Sciatic nerve (tissue), 2 donors: ENCODE measurements at places on chromosomes 13 and 19.

GRCh38 chr19:405121-405965 is 3.6 kb downstream of the C2CD4C start:
- DNase-seq = peak; percentile 36

DNA sequence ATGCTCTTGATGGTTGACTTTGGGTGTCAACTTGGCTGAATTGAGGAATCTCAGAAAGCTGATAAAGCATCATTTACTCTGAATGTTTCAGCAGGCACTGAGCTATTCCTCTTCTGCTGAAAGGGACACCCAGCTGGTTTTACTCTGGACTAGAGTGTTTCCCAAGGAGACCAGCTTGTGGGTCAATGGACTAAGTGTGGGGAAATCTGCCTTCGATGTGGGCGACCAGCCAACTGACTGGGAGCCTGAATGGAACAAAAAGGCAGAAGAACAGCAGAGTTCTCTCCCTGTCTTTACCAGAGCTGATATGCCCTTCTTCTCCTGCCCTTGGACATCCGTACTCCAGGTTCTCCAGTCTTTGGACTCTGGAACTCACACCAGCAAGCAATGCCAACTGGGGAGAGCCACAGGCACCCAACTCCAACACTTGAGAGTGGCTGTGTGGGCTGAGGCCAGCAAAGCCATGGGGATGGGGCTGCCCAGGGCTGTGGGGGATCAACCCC is 32.2 kb downstream of the MRPL57 start:
- no peak for DNase-seq

- DNase-seq = no peak
These were observed 83.0 kb upstream of the FNDC3A start for GRCh38 chr13:48892688-48893075.

- no peak for DNase-seq
These were observed 2.1 kb downstream of the PROSER1 start for GRCh38 chr13:39035799-39036198.

- no peak for DNase-seq
These were observed 9.6 kb downstream of the MLLT1 start for GRCh38 chr19:6270076-6270745.

DNA sequence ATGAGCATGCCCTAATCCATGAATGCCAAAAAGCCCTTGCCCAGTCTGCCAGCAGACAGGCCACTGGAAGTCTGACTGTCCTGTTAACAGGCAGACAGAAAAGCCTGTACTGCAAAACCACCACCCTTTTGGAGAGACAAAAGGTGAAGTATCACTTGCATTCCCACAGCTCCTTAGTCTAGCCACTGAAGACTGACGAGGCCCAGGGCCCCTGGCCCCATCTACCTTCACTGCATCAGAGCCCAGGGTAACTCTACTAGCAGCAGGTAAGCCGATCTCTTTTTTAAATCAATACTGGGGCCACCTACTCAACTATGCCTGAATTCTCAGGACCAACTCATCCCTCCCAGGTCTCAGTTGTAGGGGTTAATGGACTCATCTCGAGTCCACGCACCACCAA is 45.5 kb downstream of the ZNF93 start:
- no peak for DNase-seq

DNA sequence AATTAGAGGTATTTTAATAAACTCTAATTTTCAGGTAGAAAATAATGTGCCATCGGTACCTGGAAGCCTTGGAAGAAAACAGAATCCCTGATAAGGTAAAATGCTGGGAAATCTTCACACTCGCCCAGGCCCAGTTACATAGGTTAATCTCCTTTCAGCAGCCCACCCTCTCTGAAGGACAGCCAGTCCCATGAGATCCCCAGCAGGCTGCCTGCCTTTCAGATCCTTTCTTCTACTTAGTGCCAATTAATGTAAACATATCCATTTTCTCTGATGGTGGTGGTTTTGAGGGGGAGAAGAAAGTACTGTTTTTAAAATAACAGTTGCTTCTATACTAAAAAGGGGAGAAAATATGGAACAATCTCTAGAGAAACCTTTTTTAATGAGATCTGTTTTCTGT is 12.2 kb downstream of the SMAD9 start:
- no peak for DNase-seq

DNA sequence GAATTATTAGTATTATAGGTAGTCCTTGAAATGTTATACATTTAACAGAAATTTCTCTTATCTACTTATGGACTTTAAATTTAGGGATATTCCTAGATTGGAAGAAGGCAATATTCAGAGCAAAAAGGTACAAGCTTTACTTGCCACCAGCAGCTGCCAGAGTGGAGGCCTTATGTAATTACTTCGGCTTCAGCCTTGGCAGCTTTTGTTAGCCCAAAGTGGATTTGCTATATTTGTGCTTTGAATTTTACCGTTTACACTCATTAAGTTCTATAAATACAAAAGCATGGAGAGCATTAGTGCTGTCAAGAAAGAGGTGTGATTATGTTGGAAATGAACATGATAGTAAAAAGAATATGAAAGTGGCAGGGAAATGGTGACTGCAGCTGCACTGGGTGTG is 319.9 kb downstream of the ATP8A2 start:
- no peak for DNase-seq

- DNase-seq = no peak
These were observed 6.5 kb upstream of the ERVV-1 start for GRCh38 chr19:53007200-53007599.

DNA sequence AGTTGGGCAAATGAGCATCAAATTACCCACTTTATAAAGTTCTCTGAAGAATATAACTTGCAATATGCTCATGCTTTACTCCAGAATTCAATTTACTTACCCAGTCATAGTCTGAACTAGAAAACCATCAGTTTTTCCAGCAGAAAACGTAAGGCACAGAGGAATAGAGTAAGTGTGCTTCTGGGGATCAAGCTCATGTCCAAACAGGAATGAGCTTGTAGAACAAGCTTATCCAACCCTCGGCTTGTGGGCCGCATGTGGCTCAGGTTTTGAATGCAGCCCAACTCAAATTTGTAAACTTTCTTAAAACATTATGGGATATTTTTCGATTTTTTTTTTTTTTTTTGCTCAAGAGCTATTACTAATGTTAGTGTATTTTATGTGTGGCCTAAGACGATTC is 308.5 kb upstream of the KLF12 start:
- DNase-seq = no peak

GRCh38 chr13:99704390-99704789 is 203.1 kb downstream of the TM9SF2 start:
- DNase-seq = no peak

- no peak for DNase-seq
These were observed 15.0 kb downstream of the ARHGEF7 start for GRCh38 chr13:111130116-111130508.

DNA sequence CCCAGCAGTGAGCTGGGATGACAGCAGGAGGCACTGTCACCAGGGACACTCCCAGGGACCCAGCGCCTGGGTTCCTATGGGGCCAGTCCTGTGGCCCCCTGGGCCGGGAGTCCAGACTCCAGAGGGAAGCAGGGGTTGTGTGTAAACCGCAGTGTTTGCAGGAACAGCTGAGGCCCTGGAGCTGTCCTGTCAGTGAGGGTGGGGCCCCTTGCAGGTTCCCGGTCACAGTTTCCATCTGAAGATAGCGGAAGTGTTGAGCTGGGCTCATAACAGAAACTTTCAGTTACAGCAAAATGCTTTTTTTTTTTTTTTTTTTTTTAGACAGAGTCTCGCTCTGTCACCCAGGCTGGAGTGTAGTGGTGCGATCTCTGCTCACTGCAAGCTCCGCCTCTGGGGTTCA is 17.7 kb upstream of the CSNK1G2 start:
- DNase-seq = no peak

GRCh38 chr13:111043575-111043982 is 71.5 kb upstream of the ARHGEF7 start:
- DNase-seq = no peak

DNA sequence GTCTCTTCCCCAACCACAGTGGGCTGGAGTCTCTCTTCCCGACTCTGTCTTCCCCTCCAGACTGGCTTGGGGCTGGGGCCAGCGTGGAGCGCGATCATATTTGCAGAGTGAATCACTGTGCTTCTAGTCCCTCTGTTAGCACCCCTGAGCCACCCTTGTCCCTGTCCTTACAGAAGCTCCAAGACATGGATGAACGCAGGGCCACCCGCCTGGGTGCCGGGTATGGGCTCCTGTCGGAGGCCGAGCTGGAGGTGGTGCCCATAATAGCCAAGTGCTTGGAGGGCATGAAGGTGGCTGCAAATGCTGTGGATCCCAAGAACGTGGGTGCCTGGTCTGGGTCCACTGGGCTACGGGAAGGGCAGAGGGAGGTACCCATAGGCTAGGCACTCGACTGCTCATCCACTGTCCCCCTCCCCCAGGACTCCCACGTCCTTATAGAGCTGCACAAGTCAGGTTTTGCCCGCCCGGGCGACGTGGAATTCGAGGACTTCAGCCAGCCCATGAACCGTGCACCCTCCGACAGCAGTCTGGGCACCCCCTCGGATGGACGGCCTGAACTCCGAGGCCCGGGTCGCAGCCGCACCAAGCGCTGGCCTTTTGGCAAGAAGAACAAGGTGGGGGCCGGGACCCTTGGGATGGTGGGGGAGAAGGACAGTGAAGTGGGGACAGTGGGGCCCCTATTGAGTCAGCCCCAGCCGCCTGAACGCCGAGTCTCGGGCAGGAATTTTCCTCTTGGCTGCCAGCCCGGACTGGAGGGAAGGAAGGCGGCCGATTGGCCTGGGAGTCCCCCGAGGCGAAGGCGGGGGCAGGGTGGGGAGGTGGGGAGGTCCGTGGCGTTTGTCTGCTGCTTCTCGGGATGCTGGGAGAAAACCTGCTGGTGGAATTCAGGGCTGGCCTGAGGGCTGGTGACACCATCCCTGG is 5.2 kb downstream of the TRIP10 start:
- peak; percentile 91 for DNase-seq

GRCh38 chr19:18859676-18860301 is 28.0 kb downstream of the UPF1 start:
- no peak for DNase-seq

GRCh38 chr19:29879655-29879974 is 62.4 kb upstream of the URI1 start:
- no peak for DNase-seq

DNA sequence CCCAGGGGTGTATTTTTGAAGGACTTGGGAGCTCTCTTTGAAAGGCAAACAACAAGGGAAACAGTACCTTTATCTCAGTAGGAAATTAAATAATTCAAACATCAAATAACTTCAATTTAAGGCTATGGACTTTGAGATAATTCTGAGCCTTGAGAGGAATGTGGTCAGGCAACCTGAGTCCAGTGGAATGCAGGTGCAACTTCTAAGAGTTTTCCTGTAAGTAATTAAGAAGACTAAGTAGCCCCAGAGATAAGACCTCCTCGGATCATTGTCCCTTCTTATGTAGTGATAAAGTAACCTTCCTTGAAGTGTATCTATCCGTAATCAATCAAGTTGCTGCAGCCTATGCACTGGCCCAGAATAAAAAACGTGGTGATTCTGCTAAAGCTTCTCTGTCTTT is 29.2 kb downstream of the ZNF701 start:
- DNase-seq = no peak

GRCh38 chr13:98961503-98962105 is 16.3 kb downstream of the DOCK9 start:
- DNase-seq = no peak

GRCh38 chr19:525029-525428 is 6.5 kb upstream of the CDC34 start:
- DNase-seq = no peak

GRCh38 chr13:23634897-23635296 is 64.7 kb downstream of the TNFRSF19 start:
- DNase-seq = no peak

DNA sequence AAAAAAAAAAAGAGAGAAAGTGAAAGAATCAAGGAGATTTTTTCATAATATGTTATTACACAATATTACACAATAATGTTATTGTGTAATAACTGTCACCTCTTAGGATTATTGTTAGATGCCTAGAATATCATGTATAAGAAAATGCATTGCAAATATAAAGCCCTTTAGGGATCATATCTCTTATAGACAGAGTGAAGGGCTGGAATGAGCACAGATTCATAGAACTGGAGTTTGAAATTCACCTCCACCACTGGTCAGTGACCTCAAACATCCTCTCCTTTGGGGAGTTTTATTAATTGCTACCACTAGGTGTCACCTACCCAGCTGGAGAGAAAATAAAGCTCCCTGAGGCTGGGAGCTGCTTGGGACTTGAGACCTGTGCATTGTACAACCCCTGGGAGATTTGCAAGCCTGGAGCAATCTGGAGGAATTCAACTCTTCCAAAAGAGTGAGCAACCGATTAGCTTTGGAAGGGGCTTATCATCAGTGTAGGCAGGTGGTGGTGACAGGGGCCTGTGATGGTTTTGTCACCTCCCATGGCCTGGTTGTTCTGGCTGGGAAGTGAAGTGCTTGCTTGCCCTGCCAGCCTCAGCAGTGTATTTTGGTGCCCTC is 30.3 kb upstream of the FRY start:
- DNase-seq = no peak

DNA sequence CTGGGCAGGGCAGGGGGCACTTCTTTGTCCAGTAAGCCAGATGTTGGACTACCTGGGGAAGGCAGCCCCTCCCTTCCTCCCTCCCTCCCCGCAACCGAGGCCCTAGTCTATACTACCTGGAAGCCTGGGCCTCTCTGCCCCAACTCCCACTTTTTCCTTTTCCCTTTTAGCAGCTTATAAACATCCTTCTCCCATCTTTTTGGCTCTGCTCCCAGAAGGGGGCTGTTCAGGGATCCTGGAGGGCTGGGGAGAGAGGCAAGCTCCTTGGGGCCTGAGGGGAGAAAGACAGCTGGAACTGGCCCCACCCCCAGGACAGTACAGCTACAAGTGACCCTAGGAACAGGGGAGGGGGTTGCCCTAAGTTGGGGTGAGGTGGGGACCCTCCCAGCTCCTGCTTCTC is 44.9 kb downstream of the LYL1 start:
- DNase-seq = no peak

GRCh38 chr13:77480066-77480465 is 55.4 kb upstream of the SCEL start:
- DNase-seq = no peak

- no peak for DNase-seq
These were observed 886.2 kb downstream of the UQCRFS1 start for GRCh38 chr19:28326746-28327145.

DNA sequence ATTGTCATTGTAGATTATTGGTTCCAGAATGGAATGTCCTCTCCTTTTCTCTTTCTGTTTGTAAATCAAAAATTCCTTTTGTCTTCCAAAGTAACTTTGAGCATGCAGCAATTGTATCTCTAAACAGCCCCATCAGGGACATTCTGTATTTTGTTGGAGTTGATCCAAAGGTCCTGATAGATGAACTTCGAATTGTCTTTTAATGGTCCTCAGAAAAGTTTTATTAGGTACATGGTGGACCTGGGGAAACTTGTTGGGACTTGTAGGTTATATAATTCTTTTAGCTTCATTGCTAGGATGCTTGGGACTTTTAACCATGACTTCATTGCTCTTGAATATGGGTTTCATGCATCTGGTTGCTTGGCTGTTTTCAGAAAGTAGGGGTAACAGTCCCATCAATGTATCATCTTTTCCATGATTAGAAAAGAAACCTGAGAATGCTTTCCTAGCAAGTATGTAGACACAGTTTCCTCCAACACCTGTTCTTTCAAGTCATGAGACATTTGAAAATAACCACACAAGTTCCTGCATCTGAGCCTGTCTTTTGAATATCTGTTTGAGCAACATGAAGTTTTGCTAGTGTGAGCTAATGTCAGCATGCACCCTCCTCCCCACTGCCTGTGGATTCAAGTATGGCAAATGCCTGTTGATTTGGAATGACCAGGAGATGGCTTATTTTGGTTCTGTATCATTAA is 413.1 kb downstream of the KCNRG start:
- no peak for DNase-seq
